Activated CD4-positive, alpha-beta T cell treated with anti-CD3 and anti-CD28 coated beads for 48 hours (primary cell): ENCODE measurements at places on chromosomes 12 and 14.

DNA sequence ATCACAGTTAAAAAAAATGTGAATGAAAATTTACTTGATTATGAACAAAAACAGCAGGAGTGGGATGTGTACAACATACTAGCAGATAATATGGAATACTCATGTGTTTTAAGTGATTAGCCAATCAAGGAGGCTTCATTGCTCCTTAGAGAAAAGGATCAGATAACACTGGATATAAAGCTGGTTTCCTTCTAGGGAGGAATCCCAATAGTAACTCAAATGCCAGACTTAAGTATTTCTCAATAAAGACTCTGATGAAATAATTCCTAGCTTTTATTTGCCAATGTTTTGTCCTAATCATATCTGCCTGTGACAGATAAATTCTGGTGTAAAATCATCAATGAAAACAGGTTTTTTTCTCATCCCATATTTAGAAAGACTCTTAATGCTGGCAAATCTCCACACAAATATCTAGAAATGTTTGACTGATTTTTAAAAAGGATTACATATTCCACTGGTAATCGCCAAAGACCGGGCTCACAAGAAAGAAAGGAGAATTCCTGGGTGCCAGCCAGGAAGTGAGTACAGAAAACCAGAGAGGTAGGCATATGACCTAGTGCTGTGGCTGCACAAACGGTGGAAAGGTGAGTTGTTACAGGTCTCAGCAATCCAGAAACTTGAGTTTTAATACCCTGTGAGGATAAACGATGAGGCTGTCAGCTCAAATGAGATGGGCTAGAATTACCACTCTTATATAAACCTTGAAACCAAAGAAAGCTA is 108.6 kb upstream of the TTC7B start:
- no peak for DNase-seq

GRCh38 chr12:131642101-131642540 is 68.8 kb upstream of the SFSWAP start:
- peak; percentile 43 for DNase-seq

DNA sequence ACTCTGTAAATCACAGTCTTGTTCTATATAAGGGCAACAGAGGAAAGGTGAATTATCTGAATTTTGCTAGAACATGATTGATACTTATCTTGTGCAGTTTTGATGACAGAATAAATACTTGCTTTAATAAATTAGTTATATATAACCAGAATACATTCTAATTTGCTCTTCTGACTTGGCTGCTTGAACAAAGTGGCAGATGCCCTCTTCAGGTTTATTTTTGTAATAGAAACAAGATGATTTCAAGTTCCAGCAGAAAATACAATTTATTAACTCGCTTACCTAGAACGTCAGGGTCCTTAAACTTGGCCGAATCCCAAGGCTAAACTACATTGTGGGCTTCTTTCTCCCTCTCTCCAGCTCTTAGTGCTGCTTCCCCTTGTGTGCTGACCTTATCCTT is 57.6 kb upstream of the SSTR1 start:
- DNase-seq = no peak

GRCh38 chr12:8697120-8697475 is 693 bp upstream of the RIMKLB start:
- no peak for DNase-seq

- no peak for DNase-seq
These were observed 142.3 kb upstream of the SLC38A2 start for GRCh38 chr12:46514886-46515285.
